Stimulated activated CD4-positive, alpha-beta T cell treated with anti-CD3 and anti-CD28 coated beads, Interleukin-4, amount 100 ng/mL, for 48 hours (primary cell): ENCODE measurements at places on chromosomes 2 and 18.

GRCh38 chr2:39024833-39025232 is 96.0 kb downstream of the SOS1 start:
- DNase-seq, result no peak

DNA sequence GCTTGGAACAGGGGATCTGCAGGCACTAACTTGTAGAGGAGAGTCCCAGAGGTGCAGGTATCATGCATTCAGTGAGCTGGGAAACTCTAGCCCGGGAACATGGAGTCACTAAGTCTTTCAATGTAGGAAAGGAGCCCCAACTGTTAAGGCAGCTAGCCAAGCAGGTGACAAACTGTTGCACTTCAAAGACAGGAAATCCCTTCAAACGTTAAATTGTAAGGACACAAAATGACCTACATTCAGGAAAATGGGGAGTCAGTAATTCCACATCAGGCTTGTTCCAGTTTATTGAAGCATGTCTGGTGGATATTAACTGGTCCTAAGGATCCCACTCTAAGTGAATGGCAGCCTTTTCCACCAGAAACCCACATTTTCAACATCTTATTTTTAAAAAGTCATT is 364.5 kb downstream of the MTX2 start:
- DNase-seq, result no peak

- DNase-seq, result no peak
Observed at GRCh38 chr2:7452110-7452876, 535.1 kb downstream of the RNF144A start.

DNA sequence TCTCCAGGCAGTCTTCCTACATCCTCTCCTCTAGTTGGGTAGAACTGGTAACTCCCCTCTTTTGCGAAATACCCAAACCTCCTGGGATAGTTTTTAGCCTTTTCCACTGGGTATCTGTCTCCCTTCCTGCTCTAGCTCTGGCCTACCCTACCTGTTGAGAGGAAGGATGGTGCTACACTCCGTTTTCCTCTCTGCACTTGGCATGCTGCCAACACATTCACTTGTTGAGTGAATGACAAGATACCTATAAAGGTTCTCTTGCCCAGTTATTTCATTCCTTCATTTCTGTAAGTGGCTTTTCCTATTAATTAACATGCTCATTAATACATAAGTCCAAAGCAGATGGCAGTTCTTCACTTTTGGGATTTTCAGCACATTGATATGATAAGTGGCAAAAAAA is 293.8 kb downstream of the CNTNAP5 start:
- DNase-seq, result no peak

DNA sequence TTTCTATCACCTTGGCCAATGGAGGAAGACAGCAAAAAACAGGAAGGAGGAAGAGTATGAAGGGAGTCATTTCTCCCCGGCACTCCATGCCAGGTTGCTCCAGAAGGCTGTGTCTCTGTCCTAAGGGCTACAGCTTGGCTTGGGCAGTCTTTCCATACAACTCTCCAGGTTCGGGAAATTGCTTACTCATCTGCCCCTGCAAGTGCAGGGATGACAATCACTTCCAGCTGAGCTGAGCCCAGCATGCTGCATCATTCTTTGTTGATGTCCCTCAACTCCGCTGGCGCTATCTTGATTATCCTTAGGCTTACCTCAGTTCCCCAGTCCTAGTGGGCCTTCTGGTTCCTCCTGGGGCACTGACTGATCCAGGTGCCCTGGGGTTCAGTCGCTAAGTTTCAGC is 86.9 kb upstream of the COPS8 start:
- no peak for DNase-seq

DNA sequence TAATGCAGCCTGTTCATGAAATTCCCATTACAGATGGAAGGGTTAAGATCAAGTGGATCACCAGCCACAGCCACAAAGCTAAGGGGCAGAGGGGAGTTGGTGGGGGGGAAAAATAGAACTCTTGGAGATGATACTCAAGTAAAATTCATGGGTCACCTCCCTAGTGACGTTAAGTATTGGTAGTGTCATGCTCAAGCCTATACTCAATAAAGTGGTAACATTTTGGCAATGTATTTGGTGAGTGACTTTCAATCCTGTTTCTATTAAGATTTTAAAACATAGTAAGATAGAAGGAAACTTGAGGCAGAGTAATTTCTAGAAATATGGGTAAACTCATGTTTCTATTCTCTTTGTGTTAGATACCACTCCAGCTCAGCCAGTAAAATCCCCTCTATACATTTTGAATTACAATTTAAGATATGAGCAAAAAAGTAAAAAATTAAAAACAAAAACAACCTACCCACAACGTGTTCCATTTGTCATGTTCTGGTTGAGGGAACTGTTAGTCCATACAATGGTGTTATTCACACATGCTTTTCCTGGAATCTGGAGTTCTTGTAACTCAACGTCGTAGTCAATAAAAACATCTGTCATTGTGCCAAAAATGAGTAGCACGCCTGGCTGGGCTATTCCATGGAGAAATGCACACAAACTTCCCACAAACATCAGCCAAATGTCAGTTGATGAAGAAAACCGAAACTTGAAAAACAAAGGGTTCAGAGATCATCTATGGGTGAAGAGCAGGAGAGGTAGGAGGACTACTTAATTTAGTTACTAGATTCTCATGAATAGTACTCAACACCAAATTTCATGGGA is 18.1 kb downstream of the ABCB11 start:
- DNase-seq, result no peak

DNA sequence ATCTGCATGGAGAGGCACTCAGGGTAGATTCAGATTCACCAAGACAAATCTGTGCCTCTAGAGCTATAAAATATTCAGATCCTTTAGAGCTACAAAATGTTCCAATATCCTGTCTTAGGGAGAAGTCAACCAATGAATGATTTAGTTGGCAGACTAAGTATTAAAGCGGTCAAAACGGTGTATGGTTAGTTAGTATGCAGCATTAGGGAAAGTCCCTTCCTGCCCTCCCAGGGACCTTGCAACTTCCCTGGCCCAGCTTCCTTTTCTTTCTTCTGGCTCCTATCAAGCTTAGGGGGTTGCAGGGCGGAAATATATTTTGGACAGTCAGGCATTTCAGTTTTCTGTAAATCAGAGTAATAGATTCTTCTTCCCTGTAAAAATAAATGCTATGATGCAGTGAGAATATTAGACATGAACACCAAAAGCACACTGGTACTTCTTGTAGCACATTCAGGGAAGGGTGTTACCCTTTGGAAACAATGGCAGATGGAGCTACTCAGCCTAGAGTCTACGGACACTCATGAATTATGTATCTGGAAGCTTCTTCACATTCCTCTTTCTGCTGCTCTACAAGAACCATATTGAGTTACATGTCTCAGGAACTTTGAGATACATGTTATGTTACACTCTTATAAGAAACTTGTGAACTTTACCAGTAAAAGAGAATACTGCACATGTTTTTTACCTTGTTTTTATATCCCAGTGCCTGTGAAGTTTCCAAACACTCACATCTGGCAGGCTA is 45.7 kb downstream of the CCDC93 start:
- no peak for DNase-seq

DNA sequence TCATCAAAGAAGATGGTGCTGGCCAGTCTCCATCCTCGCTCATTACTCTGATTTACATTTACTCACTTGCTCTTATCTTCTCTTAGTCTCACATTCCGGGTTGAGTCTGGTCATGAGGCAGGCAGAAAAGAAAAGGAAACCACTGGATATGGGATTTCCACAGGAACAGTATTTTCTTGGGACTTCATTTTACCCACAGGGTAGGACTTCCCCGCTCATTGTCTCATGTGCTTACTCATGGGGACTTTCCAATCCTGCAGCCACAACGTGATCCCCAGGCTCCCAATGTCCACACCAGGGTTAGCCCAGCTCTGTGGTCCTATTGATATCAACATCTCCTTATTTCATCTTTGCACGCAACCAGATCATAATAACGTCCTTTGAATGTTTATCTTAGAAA is 373.8 kb downstream of the TMEM182 start:
- DNase-seq, result no peak

GRCh38 chr2:204877691-204878090 is 332.4 kb downstream of the PARD3B start:
- DNase-seq, result no peak

DNA sequence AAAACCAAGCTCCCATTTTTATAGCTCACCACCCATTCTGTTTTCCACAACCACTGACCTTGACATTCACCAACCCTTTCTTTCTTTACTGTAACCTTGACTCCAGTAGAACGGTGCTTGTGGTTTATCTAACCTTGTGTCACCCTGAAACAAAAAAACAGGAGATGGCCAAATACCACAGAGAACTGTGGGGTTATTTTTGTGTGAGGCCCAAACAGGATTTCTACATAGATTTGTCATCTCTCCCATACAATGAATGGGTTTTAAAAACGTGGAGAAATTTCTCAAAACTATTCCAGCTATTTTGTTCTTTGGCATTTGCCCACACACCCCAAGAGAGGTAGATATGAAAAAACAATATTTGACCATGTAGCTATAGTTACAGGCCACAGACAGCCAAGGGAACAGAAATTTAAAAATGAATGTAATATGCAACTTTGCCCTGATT is 231.3 kb upstream of the TANK start:
- DNase-seq, result no peak

DNA sequence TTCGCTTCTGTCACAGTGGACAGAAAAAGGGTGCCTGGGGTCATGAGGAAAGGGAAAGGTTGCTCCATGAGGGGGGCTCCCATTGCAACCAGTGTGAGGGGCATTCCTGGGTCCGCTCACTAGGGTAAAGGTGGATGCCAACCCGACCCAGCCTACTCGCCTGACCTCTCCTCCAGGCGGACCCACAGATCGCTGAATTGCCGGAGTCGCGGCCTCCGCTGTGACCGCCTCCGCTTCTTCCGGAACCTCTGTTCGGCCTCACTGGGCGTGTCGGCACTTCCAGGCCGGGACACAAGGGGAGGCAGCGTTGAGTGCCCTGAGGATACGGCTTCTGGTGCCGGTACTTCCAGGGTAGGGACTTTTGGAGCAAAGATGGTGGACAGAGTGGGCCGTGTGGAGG is 57.1 kb downstream of the TRABD2A start:
- DNase-seq, result no peak

- DNase-seq, result no peak
Observed at GRCh38 chr18:53948991-53949390, 275.5 kb downstream of the MBD2 start.

DNA sequence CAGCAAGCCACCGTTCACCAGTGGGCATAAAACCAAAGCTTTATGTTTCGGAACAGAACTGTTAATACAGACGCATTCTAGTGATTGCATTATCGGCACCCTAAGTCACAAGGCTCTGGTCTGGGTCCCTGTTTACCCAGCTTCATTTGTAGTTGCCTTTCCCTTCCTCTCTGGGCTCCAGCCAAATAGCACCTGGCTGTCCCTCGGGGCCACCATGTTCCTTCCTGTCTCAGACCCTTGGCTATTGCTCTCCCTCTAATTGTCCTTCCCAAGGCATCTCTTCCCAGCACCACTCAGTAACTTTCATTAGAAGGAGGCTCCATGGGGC is 75.3 kb downstream of the SDC1 start:
- no peak for DNase-seq
